ENCODE measurements at places on chromosomes 1 and 21.

GRCh38 chr21:42309753-42310213 is 5.4 kb downstream of the TFF3 start:
- H3K27ac ChIP-seq, result no peak overlapping the region
- H3K4me3 ChIP-seq, result no peak overlapping the region
- no peaks in the 10 kb centered on the region for H3K36me3 ChIP-seq

DNA sequence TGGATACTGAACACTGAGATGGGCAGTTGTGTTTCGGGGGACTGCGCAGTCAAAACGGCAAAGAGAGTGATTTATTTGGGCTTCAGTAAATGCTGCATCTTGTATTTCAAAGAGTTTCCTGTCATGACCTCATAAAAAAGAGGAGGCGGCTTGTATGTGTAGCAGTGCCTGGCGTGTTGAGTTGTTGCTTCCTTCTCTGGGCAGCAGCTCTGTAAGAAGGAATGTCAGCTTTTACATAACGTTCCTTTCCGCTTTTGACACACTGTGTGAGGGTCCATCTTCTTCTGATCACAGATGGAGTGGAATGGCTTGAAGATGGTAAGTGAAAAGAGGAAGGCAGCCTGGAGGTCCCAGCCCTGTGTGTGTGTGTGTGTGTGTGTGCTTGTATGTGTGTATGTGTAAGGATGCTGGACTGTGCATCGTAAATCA is 941 bp downstream of the ELAVL4 start:
- H3K27ac ChIP-seq, result peak overlapping the region; percentile 28
- H3K4me3 ChIP-seq, result peak overlapping the region; percentile 72
- no peak for DNase-seq
- H3K36me3 ChIP-seq, result no peaks in the 10 kb centered on the region
- peaks cover 23% of the 10 kb centered on the region for H3K4me1 ChIP-seq

- no peak for DNase-seq
- no peak overlapping the region for H3K27ac ChIP-seq
- H3K27me3 ChIP-seq, result no peaks in the 10 kb centered on the region
- H3K4me3 ChIP-seq, result no peak overlapping the region
- H3K4me1 ChIP-seq, result peaks cover 18% of the 10 kb centered on the region
Measured at GRCh38 chr1:168470901-168471431, 72.8 kb downstream of the XCL2 start.

GRCh38 chr1:172915271-172915670 is 135.5 kb downstream of the TNFSF18 start:
- peaks cover 11% of the 10 kb centered on the region for H3K36me3 ChIP-seq
- no peak overlapping the region for H3K27ac ChIP-seq
- no peak overlapping the region for H3K4me3 ChIP-seq
- H3K4me1 ChIP-seq, result peaks cover 4% of the 10 kb centered on the region
- DNase-seq, result no peak

DNA sequence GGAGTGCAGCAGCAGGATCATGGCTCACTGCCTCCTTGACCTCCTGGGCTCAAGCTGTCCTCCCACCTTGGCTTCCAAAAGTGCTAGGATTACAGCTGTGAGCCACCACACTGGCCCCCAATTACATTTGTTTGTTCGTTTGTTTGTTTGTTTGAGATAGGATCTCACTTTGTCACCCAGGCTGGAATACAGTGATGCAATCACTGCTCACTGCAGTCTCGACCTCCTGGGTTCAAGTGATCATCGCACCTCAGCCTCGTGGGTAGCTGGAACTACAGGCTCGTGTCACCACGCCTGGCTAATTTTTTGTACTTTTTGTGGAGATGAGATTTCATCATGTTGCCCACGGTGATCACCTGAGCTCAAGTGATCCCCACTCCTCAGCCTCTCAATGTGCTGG is 2.0 kb upstream of the VPS72 start:
- peaks cover 2% of the 10 kb centered on the region for H3K36me3 ChIP-seq
- peaks cover 3% of the 10 kb centered on the region for H3K27me3 ChIP-seq
- DNase-seq, result no peak
- no peak overlapping the region for H3K4me3 ChIP-seq

GRCh38 chr1:115746021-115746690 is 22.4 kb downstream of the CASQ2 start:
- H3K4me1 ChIP-seq, result no peaks in the 10 kb centered on the region
- no peak for DNase-seq
- H3K36me3 ChIP-seq, result no peaks in the 10 kb centered on the region
- no peak overlapping the region for H3K27ac ChIP-seq
- no peak overlapping the region for H3K4me3 ChIP-seq
- H3K27me3 ChIP-seq, result peaks cover 30% of the 10 kb centered on the region

DNA sequence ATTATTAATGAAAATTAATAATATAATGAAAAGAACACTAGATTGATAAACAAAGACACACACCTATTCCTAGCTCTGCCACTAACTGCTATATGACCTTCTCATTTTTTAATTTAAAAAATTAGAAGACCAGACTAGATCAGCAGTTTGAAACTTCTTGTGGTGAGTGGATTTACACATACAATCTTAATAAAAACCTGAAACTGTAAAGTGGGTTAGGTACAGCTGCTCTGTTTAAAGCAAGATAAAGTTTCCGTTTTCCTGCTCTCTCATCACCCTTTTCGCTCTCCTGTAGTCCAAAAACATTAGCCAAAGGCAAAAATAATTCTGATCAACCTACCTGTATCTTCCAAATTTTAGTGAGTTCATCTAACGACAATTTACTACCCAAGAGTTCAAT is 58.6 kb downstream of the USP24 start:
- H3K27me3 ChIP-seq, result no peaks in the 10 kb centered on the region
- no peak for DNase-seq
- peaks cover 24% of the 10 kb centered on the region for H3K36me3 ChIP-seq
- H3K4me3 ChIP-seq, result no peak overlapping the region
- H3K4me1 ChIP-seq, result peaks cover 5% of the 10 kb centered on the region
- H3K27ac ChIP-seq, result peak overlapping the region; percentile 22

- H3K4me3 ChIP-seq, result no peak overlapping the region
- H3K27me3 ChIP-seq, result no peaks in the 10 kb centered on the region
- H3K4me1 ChIP-seq, result no peaks in the 10 kb centered on the region
- no peak overlapping the region for H3K27ac ChIP-seq
- no peak for DNase-seq
Measured at GRCh38 chr1:218852527-218852926, 321.2 kb upstream of the LYPLAL1 start.

DNA sequence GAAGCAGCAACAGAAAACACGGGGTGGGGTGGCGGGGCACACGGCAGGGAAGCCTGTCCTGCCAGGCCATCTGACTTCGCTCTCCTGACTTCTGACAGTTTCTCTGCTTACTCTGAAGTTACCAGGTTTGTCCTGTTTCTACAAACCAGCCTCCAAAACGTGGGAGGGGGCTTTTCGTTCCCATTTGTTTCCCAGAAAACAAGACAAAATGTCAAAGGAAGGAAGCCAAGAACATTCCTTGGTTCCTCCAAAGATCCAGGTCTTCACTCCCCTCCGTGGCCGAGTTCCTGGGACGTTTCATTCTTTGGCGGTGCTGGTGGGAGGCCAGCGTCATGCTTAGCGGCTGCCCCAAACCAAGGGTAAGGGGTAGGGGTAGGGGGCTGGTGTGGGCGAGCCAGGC is 49.6 kb downstream of the MEGF6 start:
- no peak overlapping the region for H3K4me3 ChIP-seq
- H3K27ac ChIP-seq, result no peak overlapping the region
- peaks cover 5% of the 10 kb centered on the region for H3K4me1 ChIP-seq
- H3K36me3 ChIP-seq, result no peaks in the 10 kb centered on the region
- H3K27me3 ChIP-seq, result peaks cover 6% of the 10 kb centered on the region

GRCh38 chr1:2557482-2558400 is 1.6 kb downstream of the TNFRSF14 start:
- peaks cover 54% of the 10 kb centered on the region for H3K4me1 ChIP-seq
- peak overlapping the region; percentile 99 for H3K4me3 ChIP-seq
- peak overlapping the region; percentile 98 for H3K27ac ChIP-seq
- H3K27me3 ChIP-seq, result no peaks in the 10 kb centered on the region
- peaks cover 61% of the 10 kb centered on the region for H3K36me3 ChIP-seq

DNA sequence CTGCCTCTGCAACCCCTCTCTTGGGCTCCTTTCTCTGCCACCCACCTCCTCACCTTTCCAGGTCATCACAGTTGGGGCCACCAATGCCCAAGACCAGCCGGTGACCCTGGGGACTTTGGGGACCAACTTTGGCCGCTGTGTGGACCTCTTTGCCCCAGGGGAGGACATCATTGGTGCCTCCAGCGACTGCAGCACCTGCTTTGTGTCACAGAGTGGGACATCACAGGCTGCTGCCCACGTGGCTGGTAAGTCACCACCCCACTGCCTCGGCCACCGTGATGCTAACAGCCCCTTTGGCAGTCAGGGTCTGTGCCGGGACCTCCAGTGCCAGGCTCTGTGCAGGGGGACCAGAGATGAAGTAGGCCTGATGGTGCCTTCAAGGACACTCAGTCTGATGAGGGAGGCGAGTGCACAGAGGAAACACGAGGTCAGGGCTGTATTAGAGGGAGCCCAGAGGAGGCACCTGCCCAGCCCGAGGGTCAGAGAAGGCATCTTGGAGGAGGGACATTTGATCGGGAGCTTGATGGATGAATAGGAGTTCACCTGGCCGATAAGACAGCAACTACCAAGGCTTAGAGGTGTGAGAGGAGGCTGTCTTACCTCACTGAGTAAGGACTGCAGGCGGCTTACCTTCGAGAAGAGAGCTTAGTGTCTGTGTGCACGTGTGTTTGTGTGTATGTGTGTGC is 18.1 kb downstream of the PCSK9 start:
- H3K4me1 ChIP-seq, result no peaks in the 10 kb centered on the region
- no peaks in the 10 kb centered on the region for H3K36me3 ChIP-seq
- H3K4me3 ChIP-seq, result no peak overlapping the region
- H3K27me3 ChIP-seq, result no peaks in the 10 kb centered on the region
- no peak overlapping the region for H3K27ac ChIP-seq

DNA sequence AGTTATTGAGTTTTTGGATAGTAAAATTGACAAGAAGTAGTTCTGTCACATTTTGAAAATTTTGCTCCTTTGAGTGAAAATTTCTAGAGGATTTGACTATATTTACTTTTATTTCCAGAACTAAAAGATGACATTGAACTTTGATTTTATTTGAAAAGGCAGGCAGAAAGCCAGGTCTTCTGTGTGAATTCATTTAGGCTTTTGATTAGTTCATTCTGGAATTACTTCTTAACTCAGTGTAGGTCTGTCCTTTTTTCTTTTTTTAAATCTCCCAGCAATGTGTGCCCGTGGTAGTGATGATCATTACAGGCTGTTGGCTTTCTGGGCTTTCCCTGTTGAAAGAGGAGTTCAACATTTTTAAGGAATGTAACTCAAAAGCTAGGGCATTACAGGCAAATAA is 53.8 kb downstream of the MACO1 start:
- H3K36me3 ChIP-seq, result peaks cover 31% of the 10 kb centered on the region
- DNase-seq, result no peak
- H3K27ac ChIP-seq, result peak overlapping the region; percentile 65
- no peaks in the 10 kb centered on the region for H3K27me3 ChIP-seq
- peaks cover 25% of the 10 kb centered on the region for H3K4me1 ChIP-seq
- no peak overlapping the region for H3K4me3 ChIP-seq

DNA sequence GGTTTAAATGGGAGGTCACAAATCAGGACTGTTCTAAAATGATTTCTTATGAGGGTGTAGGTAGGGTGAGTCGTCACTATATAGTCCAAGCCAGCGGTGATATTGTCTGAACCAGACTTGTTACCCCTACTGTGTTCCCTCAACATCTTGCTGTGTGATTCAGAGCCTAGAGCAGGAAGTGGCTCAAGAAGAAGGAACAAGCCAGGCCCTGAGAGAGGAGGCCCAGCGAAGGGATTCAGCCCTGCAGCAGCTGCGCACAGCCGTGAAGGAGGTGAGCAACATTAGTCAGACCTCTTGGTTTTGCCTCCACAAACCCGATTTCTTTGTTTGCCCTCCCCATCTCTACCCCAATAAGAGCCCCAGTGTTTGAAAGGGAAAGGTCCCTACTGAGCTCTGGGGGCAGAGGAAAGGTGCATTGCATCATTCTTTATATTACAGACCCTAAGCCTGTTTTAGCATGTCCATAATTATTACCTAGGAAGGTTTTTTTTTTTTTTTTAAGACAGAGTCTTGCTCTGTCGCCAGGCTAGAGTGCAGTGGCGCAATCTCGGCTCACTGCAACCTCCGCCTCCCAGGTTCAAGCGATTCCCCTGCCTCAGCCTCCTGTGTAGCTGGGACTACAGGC is 5.0 kb upstream of the SH3BGRL3 start:
- H3K27ac ChIP-seq, result no peak overlapping the region
- H3K4me3 ChIP-seq, result no peak overlapping the region
- DNase-seq, result no peak
- peaks cover 59% of the 10 kb centered on the region for H3K36me3 ChIP-seq

GRCh38 chr1:168643152-168643551 is 66.7 kb downstream of the XCL1 start:
- DNase-seq, result no peak
- no peak overlapping the region for H3K27ac ChIP-seq
- no peaks in the 10 kb centered on the region for H3K4me1 ChIP-seq
- no peaks in the 10 kb centered on the region for H3K27me3 ChIP-seq

GRCh38 chr1:164576291-164577271 is 17.6 kb downstream of the PBX1 start:
- H3K27me3 ChIP-seq, result no peaks in the 10 kb centered on the region
- H3K36me3 ChIP-seq, result no peaks in the 10 kb centered on the region
- H3K4me1 ChIP-seq, result no peaks in the 10 kb centered on the region
- no peak overlapping the region for H3K27ac ChIP-seq
- no peak overlapping the region for H3K4me3 ChIP-seq

GRCh38 chr1:174871886-174872285 is 127.9 kb upstream of the CACYBP start:
- peaks cover 38% of the 10 kb centered on the region for H3K4me1 ChIP-seq
- no peaks in the 10 kb centered on the region for H3K27me3 ChIP-seq
- H3K4me3 ChIP-seq, result no peak overlapping the region
- H3K36me3 ChIP-seq, result peaks cover 11% of the 10 kb centered on the region

DNA sequence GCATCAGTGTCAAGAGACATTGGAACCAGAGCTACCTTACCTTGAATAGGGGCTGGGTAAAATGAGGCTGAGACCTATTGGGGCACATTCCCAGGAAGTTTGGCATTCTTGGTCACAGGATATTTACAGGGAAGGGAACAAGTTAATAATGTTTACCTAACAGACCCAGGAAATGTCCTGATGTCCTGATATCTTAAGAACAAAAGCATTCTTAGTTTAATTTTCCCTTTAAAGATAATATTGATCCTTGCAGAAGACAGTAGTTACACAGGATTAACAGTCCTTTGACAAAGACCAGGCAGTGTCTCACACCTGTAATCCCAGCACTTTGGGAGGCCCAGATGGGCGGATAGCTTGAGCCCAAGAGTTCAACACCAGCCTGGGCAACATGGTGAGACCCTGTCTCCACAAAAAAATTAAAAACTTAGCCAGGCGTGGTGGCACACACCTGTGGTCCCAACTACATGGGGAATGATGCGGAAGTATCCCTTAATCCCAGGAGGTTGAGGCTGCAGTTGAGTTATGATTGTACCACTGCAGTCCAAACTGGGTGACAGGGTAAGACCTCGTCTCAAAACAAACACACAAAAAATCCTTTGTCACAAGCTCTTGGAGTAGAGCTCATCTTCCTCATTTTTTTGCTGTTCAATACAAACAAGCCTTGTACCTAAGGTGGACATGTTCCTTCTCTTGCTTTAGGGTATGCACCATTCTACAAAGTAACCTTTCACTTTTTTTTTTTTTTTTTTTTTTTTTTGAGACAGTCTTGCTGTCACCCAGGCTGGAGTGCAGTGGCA is 1.3 kb upstream of the TOMM20 start:
- H3K27me3 ChIP-seq, result no peaks in the 10 kb centered on the region
- no peak for DNase-seq
- peaks cover 29% of the 10 kb centered on the region for H3K4me1 ChIP-seq
- H3K36me3 ChIP-seq, result peaks cover 41% of the 10 kb centered on the region
- no peak overlapping the region for H3K4me3 ChIP-seq
- peak overlapping the region; percentile 81 for H3K27ac ChIP-seq
